ENCODE measurements at places on chromosomes 1 and 21.

DNA sequence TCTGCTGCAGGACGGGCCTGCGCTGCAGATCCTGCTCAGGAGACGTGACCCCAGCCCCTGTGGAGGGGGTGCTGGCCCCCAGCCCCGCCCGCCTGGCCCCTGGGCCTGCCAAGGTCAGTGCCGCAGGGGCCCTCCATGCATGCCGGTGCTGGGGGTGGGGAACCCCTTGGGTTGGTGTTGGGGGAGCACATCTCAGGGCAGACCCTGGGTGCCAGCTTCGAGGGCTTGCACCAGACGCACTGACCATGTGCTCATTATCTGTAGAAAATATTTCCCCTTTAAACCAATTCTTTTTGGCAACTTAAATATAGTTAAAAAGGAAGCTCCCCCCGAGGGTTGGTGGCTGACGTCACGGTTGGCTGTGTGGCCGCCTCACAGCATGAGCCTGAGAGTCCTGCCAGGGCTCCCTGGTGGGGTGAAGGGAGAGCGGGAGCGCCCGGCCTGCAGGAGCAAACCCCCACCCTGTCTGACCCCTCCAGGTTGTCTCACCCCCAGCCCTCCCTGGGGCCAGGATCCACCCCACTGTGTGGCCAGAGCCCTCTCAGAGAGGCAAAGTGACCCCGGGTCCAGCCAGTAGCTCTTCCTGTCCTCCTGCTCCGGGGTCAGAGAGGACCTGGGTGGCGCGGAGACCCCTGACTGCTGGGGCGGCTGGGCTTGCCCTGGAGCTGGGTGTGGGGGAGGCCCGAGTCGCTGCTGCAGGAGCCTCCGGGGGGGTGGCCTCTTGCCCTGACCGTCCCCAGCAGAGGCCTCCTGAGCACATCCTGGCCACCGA lies 5.3 kb upstream of the PFKL start:
- no peak overlapping the region for H3K27ac ChIP-seq
- no peaks in the 10 kb centered on the region for H3K36me3 ChIP-seq
- no peak for DNase-seq
- peaks cover 13% of the 10 kb centered on the region for H3K4me1 ChIP-seq

GRCh38 chr21:29351691-29352090 lies 53.0 kb downstream of the BACH1 start:
- peaks cover 23% of the 10 kb centered on the region for H3K4me1 ChIP-seq
- no peak overlapping the region for H3K4me3 ChIP-seq
- no peak for DNase-seq
- peak overlapping the region; percentile 55 for H3K27ac ChIP-seq

- H3K4me1 ChIP-seq, result peaks cover 14% of the 10 kb centered on the region
- DNase-seq, result no peak
- H3K27me3 ChIP-seq, result no peaks in the 10 kb centered on the region
- no peak overlapping the region for H3K4me3 ChIP-seq
- peak overlapping the region; percentile 55 for H3K27ac ChIP-seq
Observed at GRCh38 chr1:229862017-229862774, 204.8 kb upstream of the GALNT2 start.

DNA sequence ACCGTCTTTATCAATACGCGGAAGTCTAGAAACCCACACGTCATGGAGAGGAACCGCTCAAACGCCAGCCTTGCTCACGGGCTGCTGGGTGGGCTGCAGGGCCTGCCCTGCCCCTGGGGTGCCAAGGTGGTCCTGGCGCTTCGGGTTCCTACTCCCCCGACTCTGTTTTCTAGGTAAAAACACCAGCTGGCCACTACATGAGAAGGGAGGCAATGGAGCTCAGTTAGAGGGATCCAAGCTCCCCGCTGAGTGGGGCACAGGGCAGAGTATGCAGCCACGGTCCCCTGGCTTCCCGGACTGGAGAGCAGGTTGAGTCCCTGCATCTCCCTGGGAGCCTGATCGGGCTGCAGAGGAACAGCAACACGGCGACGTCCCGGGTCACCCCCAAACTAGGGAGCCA lies 41.2 kb upstream of the RIPK4 start:
- no peak overlapping the region for H3K4me3 ChIP-seq
- no peak for DNase-seq
- H3K27me3 ChIP-seq, result no peaks in the 10 kb centered on the region
- H3K27ac ChIP-seq, result no peak overlapping the region
- peaks cover 19% of the 10 kb centered on the region for H3K36me3 ChIP-seq
- no peaks in the 10 kb centered on the region for H3K4me1 ChIP-seq

DNA sequence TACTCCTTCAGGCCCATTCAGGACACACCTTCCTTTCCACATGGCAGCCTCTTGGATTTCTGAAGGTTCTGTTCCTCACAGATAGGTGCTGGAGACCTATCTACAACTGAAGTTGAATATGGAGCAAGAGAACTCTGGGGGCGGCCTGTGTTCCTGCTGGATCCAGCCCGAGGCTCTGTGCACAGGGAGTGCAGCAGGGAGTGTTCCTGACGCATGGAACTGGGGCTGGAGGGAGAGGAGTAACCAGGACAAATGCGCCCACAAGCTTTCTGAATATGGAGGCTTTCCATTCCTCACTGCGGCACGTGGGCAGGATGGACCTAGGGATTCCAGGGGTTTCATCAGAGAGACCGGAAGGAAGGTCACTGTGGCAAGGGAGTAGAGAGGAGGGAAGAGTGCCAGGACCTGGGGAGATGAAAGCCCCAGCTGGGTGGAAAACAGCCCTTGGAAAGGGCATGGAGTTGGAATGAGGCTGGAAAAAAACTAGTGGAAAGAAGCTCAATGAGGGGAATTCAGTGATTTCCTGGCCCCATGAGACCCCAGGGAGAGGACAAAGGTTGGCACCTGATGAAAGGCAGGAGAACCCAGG lies 12.5 kb downstream of the PM20D1 start:
- H3K36me3 ChIP-seq, result no peaks in the 10 kb centered on the region
- no peaks in the 10 kb centered on the region for H3K27me3 ChIP-seq
- H3K27ac ChIP-seq, result no peak overlapping the region

DNA sequence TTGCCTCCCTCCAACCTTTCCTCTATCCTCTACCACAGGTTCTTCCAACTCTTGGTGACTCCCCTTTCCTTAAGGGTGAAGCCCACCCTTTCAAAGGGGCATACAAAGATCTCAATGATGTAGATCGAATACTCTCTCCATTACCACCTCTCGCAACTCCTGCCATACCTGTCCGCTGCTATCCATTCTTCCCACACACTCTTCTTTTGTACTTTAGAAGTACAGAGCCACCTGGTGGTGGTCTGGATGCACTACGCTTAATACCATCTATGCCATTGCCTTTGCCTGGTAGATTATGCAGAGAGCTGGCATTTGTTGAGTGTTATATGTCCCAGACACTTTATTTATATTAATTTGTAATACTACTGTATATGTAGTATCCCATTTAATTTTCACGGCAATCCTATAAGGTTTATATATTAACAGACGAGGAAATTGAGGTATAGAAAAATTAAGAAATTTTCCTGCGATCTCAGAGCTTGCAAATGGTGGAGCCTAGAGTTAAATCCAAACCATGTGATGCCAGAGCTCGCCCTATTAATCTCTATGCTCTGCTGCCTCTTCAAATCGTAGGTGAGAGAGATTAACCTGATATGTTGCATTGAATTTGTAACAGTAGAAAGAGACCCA lies 22.9 kb downstream of the TSHB start:
- H3K4me3 ChIP-seq, result no peak overlapping the region
- no peak for DNase-seq
- H3K36me3 ChIP-seq, result peaks cover 2% of the 10 kb centered on the region
- peaks cover 2% of the 10 kb centered on the region for H3K4me1 ChIP-seq
- H3K27me3 ChIP-seq, result peaks cover 2% of the 10 kb centered on the region

Data from mesothelial cell of epicardium (in vitro differentiated cells).